T-helper 17 cell (primary cell): ENCODE measurements at places on chromosomes 5 and 9.

DNA sequence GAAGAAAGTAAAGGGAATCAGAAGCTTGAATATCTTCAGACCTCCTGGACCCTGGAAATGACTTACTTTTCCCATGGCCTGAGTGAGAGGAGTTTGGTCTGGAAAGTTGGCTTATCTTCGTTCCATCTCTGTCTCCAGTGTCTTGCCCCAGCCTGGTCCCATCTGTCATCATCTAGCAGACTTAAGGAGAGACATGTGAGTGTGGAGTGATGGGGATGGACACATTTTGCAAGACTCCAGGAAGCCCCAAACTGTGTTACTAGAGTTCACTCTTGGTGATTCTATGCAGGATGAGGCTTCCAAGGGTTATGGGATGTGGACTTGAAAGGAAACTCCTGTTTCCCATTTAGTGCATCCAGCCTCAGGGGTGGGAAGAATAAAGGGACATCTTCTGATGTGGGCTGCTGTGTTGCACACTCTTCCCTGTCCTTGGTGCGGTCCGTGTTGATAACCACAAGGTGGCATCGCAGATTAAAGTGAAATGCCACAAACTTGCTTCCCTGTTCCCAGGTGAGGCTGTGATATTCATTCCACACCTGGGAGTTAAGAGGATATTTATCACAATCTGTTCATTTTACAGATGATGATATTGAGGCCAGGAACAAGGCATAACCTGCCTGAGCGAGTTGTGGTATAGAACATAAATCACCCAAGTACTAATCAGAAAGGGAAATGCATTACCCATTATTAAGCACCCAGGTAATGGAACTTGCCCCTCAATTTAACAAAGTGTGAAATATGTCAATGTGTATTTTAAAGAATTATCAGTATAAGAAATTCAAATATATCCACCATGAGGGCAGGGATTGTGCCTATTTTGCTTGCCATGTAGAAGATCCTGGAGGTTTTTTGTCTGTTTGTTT is 269.9 kb upstream of the PAPPA start:
- H3K36me3 ChIP-seq, result no peaks in the 10 kb centered on the region
- no peak for DNase-seq
- H3K4me3 ChIP-seq, result no peak overlapping the region
- no peak overlapping the region for H3K27ac ChIP-seq
- no peaks in the 10 kb centered on the region for H3K27me3 ChIP-seq
- no peaks in the 10 kb centered on the region for H3K4me1 ChIP-seq

GRCh38 chr5:91361055-91361701 is 21.9 kb downstream of the ARRDC3 start:
- no peak overlapping the region for H3K27ac ChIP-seq
- H3K36me3 ChIP-seq, result no peaks in the 10 kb centered on the region
- no peak for DNase-seq
- H3K27me3 ChIP-seq, result peaks cover 7% of the 10 kb centered on the region
- H3K4me3 ChIP-seq, result no peak overlapping the region

DNA sequence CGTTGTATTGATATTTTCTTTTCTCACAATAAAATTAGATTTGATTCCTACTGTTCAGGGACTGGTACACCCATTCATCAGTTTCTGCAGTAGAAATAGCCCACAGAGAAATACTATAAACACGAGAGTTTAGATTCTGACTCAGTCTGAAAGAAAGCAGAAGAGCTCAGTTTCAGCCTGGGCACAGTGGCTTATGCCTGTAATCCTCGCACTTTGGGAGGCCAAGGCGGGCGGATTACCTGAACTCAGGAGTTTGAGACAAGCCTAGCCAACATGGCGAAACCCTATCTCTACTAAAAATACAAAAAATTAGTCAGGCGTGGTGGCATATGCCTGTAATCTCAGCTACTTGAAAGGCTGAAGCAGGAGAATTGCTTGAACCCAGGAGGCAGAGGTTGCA is 8.6 kb downstream of the ITK start:
- peaks cover 69% of the 10 kb centered on the region for H3K4me1 ChIP-seq
- H3K27ac ChIP-seq, result peak overlapping the region; percentile 97
- no peak for DNase-seq

DNA sequence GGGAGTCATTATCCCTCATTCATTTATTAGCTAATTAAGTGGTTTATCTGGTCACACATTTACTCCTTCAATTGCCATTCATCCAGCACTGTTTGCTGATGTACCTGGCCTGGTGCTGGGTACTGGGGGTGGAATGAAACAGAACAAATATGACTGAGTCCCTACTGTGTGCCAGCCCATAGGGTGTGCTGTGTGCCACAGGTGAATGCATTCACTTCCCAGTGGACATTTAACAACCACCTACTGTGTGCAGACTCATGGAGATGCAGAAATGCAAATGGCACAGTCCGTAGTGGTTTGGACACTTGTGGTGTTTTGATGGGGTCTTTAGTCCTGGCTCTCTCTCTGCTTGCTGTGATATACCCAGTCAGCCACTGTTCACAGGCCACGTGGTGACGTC is 10.5 kb downstream of the NEK6 start:
- no peaks in the 10 kb centered on the region for H3K36me3 ChIP-seq
- DNase-seq, result no peak
- no peaks in the 10 kb centered on the region for H3K27me3 ChIP-seq

DNA sequence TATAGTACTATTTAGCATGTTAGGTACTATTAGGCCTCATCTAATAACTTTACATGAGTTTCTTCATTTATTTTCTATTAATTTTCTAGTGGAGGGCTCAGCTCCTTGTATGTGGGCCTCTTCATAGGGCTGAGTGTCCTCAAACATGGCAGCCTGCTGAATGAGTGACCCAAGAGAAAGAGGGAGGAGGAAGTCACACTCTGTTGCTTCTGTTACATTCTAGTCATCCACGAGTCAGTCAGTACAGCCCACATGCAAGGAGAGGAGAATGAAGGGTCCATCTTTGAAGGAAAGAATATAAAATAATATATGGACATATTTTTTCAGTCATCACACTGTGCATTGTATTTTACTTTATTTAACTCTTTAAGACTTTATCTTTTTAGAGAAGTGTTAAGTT is 66.6 kb upstream of the NR3C1 start:
- no peaks in the 10 kb centered on the region for H3K27me3 ChIP-seq
- H3K4me1 ChIP-seq, result no peaks in the 10 kb centered on the region
- H3K36me3 ChIP-seq, result no peaks in the 10 kb centered on the region
- H3K4me3 ChIP-seq, result no peak overlapping the region
